ENCODE measurements at places on chromosomes 3 and 15.

DNA sequence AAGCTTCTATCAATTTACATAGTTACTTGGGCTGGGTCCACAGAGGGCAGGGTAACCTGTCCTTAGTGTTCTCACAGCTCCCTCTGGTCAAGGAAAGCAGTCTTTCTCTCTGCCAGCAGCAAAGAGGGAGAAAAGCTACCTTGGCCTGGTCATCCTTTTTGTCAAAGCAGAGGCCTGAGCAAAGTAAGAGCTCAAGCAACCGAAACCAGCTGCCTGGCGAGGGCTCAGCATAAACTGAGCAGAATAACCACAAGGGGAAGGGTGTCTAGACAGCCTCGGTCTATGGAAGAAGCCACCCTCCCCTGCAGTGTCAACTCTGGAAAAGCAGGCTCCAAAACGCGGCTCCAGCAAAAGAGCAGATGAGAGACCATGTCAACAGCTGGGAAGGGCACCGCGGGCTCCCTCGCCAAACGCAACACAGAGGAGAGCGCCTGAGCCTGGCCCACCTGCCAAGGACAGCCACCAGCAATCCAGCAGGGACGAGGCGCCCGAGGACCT is 17.4 kb downstream of the LRIG1 start:
- DNase-seq, result no peak

GRCh38 chr15:46872981-46873330 is 844.3 kb upstream of the SEMA6D start:
- no peak for DNase-seq

GRCh38 chr3:10455545-10455914 is 49.9 kb downstream of the ATP2B2 start:
- no peak for DNase-seq

- no peak for DNase-seq
These were observed 122.4 kb downstream of the UBE2E2 start for GRCh38 chr3:23325466-23326065.

DNA sequence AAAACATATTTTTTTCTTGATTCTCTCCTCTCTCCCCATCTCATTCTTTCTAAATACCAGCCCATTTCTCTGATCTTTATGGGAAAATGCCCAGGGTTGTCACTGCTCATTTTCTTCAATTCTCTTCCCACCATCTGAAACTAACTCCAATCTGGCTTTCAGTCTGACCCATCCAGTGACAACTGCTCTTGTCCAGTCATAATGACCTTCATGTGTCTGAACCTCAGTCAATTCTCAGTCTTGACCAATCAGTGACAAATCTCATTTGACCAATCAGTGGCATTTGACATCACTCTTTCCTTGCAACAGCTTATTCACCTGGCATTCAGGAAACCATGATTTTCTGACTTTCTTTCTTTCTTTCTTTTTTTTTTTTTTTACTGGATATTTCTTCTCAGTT is 15.1 kb downstream of the VEPH1 start:
- no peak for DNase-seq

DNA sequence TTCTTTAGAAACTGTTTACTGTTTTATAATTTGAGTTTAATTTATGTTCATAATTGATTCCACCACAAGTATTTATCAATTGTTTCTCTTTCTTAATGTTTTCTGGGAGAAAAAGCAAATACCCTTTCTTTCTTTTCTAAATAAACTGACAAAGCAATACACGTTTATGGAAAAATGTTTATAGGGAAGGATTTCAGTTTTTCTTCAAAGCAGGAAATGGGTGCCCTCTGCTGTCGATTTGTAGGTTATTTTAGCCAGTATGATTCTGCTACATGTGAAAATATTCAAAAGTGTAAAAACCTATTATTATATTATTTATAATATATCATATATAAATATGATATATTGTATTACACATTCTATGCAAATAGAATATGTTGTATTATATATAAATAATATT is 921.0 kb upstream of the ROBO1 start:
- no peak for DNase-seq

DNA sequence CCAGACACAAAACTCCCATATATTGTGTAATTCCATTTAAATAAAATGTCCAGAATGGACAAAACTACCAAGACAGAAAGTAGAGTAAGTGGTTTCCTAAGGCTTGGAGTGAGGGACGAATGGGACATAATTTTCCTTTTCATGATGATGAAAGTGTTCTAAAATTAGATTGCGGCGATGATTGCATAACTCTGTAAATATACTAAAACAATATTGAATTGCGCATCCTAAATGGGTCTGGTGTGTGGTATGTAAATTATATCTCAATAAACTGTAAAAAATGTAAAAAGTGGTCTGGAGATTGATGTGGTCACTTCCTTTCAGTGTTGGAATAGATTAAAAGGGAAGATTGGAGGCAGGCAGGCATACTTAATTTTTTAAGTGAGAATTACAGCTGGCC is 105.9 kb upstream of the KCNAB1 start:
- DNase-seq, result no peak

DNA sequence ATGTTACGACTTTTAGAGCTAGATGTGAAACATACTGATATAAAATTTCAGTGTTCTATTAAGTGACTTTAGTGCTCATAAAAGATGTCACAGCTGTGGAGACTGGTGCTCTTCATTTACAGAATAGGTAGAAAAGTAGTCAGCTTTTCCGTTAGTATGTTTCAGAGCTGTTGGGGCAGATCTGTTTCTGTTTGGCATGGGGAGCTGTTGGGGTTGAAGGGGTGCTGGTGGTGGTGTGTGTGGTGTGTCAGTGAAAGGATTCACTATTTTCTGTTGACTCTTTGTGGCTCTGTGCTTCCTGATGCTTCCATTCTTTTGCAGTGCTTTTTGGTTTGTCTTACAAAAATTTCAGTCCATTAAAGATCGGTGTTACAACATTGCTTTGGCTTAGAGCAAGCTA is 3.2 kb downstream of the UBE2E2 start:
- DNase-seq, result no peak

- no peak for DNase-seq
These were observed 15.4 kb downstream of the BCL2L10 start for GRCh38 chr15:52097180-52097579.

DNA sequence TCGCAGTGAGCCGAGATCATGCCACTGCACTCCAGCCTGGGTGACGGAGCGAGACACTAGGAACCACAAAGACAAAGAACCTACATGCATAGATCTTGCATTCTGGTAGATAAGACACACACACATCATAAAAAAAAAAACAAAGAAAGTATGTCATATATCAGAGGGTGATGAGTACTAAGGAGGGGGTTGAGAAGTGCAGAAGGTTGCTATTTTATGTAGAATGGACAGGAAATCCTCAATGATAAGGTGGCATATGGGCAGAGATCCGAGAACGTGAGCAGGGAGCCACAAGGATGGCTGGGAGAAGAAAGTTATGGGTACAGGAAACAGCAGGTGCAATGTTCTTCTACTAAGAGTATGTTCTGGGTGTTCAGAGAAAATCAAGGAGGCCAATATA is 118.8 kb downstream of the MEX3B start:
- no peak for DNase-seq

DNA sequence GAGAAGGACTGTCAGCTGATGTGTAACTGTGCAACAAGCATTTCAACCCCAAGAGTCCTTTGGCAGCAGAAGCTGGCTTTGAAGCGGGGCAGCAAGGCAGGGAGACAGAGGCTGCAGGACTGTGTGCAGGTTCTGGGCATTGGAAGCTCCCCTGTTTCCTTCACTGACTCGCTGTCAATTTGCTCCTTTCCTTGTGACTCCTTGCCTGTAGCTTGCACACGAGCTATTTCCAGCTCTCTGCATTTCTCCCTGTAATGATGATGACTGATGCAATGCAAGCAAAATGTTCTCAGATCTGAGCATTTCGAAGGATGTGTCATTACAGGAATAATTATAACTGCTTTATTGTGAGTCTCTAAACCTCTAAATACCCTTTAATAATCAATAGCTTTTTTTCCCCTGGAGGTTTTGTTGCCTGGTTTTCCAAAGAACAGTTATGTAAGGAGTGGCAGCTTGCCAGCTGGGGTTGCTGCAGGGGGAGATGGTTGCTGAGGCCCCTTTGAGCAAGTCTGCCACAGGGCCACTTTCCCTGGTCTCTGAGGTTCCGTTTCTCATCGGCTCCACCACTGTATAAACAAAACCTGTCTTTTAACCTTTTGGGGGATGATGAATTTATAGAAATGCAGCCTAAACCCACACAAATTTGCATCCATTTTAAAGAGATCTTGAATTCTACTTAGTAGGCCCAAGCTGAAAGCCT is 2.8 kb downstream of the APOD start:
- DNase-seq, result peak; percentile 2

DNA sequence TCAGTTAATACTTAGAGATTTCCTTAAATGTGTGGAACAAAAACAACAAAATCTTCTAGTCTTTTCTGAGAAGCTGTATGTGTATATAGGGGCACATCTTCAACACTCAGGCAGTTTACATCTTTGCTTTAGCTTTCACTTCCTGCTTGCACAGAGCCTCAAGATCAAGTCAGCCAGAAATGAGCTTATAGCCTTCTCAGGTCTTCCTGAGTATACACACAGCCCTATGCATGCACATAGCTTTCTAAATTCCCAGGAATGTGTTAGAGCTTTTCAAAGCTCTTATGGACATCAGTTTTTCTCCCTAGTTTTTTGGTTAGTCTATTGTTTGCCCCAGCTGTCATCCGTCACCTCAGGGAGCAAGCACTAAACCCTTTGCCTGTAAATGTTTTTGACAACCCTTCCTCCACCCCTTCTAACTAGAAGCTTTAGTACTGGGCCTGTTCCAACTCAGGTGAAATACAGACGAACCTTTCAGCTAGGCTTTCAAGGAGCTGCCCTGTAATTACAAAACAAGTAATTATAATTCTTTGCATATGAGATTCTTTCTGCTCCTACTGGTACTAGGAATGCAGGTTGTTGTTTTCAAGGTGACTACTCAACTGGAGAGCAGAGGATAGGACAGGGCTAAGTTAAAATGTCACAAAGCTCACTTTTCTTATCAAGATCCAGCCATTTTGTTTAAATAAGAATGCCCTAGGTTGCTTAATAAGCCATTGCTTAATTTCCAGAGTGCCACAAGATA is 22.6 kb upstream of the MTMR10 start:
- peak; percentile 14 for DNase-seq

DNA sequence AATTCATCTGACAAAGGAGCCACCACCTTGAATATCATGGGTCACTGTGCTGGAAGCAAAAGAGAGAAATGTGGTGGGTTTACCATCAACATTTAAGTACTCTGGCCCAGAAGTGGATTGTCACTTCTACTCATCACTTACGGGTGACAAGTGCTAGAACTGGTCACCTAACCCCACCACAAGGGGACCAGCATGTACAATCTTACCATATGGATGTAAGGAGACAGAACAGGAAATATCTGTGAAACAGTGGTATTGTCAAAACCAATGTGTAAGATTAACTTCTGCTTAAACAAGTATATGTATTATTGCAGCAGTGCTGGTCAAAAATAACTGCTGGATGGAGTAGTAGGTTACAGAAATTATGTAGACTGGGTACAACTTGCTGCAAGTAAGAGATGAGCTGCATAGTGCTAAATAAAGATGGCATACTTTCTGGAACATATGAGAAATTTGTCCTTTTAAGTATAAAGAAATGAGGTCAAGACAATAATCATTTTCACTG is 171.8 kb downstream of the POTEB3 start:
- DNase-seq, result no peak

GRCh38 chr3:114743746-114744485 is 403.2 kb downstream of the ZBTB20 start:
- DNase-seq, result no peak

- no peak for DNase-seq
These were observed 467.4 kb upstream of the BCHE start for GRCh38 chr3:166304584-166304983.

DNA sequence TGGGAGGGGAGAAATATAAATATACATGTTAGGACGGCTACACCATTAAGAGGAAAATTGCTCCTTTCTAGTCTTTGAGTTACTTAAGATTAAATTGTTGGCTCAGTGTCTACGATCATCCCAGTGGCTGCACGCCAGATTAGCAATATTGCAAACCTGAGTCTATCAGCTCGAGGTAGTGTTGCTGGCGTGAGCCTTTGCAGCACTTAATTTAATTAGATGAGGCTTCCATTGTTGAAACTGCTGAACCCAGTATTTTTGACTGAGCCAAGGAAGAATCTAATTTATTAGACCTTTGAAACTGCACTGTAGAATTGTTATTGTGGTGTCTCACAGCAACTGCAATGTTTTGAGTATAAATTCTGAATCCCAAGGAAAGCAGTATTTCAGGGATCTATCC is 782.4 kb upstream of the ROBO1 start:
- DNase-seq, result no peak

GRCh38 chr15:90058308-90058707 is 44.0 kb downstream of the IDH2 start:
- DNase-seq, result no peak

DNA sequence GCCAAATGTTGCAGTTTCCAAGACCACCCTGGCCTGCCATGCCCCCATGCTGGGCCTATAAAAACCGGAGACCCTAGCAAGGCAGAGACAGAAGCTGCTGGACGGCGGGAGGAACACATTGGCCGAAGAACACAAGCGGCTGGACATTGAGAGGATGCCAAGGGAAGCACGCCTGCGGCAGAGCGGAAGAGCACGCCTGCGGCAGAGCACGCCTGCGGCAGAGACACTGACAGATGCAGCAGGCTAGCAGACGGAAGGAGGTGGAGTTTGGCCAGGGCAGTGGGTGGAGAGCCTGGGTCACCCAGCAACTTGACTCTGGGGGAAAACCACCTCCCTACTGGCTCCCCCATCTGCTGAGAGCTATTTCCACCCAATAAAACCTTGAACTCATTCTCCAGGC is 322.3 kb upstream of the TBL1XR1 start:
- no peak for DNase-seq

DNA sequence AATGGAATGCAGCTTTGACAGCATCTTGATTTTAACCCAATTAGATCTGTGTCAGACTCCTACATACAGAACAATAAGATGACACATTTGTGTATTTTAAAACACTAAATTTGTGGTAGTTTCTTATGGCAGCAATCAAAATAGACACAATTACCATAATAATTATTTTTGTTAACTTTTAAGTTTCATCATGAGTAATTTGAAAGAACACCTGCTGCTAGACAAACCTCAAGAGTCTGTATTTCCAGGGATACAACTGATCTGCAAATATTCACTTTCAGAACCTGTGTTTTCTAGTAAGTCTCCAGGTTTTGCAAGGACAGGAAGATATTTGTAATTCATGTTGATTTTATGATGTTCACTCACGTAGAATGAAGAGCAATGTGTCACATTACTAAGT is 736.8 kb downstream of the DIPK2A start:
- no peak for DNase-seq

DNA sequence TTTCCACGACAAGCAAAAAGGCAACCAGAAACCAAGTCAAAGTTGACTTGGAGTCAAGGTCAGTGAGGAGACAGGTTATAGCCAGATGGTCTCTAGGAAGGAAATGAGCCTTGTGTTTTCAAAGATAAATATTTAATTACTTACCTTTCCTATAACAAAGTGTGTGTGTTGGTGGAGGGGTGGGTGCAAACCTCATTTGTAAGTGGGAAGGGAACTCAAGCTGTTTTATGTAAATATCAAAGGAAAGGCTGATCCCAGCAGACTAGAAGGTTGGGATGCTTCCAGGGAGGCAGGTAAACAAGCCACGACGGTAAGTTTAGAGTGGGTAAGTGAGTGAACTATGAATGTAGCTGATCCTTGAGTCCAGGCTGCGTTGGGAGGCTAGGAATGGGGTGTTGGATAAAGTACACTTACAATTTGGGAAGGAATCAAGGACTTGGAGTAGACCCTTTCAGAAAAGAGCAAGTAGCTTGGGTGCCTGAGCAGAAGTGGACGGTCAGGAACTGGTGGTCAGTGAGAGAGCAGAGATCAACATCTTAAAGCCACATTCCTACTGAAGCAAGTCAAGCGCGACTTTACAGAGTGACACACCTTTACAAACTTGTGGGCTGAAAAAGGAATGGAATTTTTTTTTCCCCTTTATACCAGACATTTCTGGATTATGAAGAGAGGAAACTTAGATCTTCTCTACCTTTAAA is 82.0 kb upstream of the TBL1XR1 start:
- DNase-seq, result peak; percentile 38
